Stimulated activated CD8-positive, alpha-beta memory T cell treated with anti-CD3 and anti-CD28 coated beads, Interleukin-15, amount 100 ng/mL, for 48 hours (primary cell): ENCODE measurements at places on chromosomes 1 and 21.

- no peak for DNase-seq
These were observed 5.9 kb upstream of the MYOM3 start for GRCh38 chr1:24117722-24118409.

DNA sequence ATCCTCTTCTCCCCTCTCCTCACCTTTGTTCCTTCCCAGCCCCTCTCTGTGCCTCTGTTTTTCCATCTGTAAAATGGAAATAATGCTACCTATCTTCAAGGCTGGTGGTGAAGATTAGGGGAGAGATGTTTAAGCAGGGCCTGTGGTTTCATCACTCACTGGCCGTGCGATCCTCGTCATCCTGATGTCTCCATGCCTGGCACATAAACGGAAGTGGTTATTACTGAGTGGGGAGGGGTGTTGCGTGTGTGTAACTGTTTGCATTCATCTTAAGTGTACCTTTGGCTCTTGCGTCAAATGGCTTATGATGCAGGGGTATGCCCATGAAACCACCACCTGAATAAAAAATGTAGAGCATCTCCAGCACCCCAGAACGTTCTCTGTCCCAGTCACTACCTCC is 17.2 kb upstream of the C1QA start:
- DNase-seq: no peak

- no peak for DNase-seq
These were observed 31.6 kb upstream of the IL20 start for GRCh38 chr1:206833801-206834200.

GRCh38 chr1:24150234-24151174 is 7.6 kb upstream of the IL22RA1 start:
- DNase-seq: peak; percentile 78

- no peak for DNase-seq
These were observed 70.3 kb upstream of the RGL1 start for GRCh38 chr1:183734543-183735036.

- DNase-seq: no peak
These were observed 3.8 kb upstream of the INKA2 start for GRCh38 chr1:111742938-111743549.

GRCh38 chr1:149978547-149979023 is 31.9 kb downstream of the OTUD7B start:
- DNase-seq: no peak

DNA sequence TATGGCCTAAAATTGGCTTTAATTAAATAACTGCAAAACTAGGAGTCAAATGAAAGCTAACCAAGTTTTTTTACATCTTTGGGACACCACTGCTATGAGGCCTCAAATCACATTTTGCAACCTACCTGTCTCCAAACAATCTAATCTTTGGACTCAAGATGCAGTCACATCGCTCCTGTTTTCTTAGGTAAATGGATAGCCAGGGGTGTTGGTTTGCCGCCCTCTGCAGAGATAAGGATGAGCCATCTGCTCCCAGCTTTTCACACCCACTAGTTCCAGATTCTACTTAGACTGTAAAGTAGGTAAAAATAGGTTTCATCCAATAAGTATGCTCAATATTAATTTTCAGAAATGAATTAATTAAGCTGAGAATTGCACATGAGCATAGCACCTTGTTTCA is 456.5 kb downstream of the KIF26B start:
- DNase-seq: no peak

DNA sequence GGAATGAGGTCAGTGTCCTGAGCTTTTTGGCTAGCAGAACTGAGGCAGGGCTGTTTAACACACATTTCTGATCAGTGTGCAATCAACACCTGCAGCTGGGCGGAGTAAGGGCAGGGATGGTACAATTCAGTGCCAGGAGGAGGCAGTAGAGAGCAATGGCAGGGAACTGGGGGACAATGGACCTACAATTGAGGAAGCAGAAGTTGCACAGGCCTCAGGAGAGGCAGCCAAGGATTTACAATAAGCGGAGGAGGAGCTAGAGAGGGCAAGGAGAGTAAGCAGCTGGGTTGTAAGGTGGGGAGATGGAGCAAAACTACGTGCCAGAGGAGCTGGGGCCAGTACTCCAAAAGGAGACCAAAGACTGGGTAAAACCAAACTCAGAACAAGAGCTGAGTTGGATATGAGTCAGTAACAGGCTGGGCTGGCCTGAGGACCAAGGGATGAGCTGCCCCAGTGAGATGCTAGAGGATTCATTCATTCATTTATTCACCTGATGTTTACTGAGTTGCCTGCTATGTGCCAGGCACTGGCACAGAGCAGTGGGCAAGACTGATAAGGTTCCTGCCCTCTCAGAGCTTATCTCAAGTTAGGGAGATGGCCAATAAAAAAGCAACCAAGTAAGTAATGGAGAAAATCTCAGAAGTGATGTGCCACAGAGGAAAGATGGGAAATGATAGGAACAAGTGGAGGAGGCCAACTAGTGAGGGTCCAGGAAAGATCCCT is 10.4 kb upstream of the GALE start:
- DNase-seq: no peak

DNA sequence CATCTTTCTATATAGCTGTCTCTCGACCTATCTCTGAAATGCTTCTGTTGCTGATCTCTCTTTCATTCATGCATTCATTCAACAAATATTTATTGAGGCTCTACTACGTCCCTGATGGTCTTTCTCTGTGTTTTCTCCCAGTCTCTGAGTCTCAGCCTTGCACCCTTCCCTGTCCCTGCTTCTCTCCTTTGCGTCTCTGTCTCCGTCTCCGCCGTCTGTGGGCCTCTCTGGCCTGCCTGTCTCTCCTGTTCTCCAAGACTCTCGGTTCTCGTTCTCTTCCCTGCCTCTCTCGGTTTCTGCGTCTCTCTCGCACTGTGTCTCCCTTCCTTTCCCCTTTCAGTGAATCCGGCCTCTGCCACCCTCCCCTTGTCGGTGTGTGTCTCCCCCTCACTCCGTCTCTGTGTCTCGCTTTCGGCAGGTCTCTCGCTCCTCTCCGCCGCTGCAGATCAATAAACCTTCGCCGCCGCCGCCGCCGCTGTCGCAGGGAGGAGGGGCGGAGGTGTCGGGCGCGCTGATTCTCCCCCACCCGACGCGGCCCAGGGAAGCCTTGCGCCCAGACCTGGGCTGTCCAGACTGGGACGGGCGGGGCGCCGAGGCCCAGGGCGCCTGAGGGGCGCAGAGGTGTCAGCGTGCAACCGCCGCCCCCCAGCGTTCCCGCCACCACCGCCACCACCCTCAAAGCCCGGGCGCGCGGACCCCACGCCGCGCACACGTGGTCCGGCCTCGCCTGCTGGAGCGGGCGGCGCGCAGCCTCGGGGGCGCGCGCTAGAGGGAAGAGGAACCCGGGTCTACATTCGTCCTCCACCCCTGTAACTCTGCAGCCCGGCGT is 3.0 kb downstream of the EFNA3 start:
- no peak for DNase-seq

DNA sequence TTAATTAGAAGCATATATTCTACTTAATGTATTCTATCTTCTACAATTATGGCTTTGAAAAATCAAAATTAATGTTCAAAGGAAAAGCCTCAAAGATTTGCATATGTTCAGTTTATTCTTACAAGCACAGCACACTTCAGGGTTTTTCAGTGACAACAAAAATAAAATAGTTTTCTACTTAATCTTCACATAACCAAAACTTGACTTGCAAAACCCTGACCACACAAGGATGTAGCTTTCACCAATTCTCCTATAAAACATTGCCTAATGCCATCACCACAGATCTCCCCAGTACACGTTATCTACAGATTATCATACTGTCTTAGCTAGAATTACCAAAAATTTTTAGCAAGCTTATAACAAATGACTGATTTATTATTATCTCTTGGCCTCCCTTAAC is 23.3 kb downstream of the LPAR3 start:
- no peak for DNase-seq

DNA sequence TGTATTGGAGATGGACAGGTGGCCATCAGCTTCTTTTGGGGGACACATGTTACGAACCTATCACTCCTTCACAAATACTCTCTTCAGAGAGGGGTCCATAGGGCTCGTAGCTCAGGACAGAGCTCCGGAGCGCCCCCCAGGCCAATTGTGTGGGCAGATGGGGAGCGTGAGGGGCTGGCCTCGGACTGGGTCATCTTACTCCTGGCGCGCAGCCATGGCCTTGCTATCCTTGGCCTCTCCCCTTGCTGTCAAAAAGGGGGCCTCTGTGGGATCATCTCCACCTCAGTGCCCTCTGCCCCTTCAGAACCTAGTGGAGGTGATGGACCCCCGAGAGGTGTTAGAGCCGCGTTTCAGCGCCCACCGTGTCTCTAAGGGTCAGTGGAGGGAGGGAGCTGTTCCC is 35.0 kb downstream of the ATP5PO start:
- no peak for DNase-seq

DNA sequence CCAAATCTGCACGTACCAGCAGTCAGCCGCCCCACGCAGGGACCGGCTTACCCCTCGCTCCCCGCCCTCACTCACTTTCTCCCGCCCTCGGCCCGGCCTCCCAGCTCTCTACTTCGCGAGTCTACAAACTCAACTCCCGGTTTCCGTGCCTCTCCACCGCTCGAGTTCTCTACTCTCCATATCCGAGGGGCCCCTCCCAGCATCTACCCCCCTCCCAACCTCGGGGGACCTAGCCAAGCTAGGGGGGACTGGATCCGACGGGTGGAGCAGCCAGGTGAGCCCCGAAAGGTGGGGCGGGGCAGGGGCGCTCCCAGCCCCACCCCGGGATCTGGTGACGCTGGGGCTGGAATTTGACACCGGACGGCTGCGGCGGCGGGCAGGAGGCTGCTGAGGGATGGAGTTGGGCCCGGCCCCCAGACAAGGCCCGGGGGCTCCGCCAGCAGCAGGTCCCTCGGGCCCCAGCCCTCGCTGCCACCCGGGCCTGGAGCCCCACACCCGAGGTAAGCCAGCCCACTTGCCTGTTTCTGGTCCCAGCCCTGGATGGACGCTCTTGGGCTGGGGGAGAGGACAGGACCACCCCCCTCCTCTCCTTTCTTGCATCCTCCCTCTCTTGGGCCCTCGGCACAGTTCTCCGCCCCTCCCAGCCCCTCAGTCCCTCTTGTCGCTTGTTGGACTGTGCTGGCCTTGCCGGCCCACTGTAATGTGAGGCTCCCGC is at the start of gene ARTN:
Gene ARTN, plus strand, starts transcription at position 416 of the 715 bp plus-strand sequence. CDS start 1,856 bp downstream, outside the sequence.
- DNase-seq: no peak

- DNase-seq: no peak
These were observed 11.7 kb upstream of the FCMR start for GRCh38 chr1:206933333-206933945.

GRCh38 chr1:3904843-3905185 is 4.7 kb upstream of the C1orf174 start:
- no peak for DNase-seq

GRCh38 chr1:60573726-60574409 is 500.3 kb upstream of the C1orf87 start:
- no peak for DNase-seq

DNA sequence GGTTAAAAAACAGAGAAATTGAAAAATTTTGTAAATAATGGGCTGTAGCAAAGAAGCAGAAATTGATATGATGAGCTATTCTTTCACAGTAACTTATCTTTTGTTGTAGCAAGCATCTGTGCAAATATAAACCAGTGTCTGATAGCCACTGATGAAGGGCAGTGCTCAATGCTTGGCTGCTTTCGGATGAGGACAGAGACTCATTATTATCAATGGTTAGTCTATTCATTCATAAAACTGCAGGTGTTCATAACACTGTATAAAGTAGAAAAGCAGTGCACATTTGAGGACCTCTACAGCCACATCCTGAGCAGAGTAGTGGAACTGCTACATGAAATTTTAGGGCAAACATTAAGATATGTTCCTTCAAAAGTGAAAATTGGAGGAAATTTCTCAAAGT is 107.2 kb downstream of the FAF1 start:
- no peak for DNase-seq

GRCh38 chr1:67441739-67442281 is 11.6 kb upstream of the SERBP1 start:
- DNase-seq: no peak

- DNase-seq: peak; percentile 67
These were observed at the start of gene ITGB2 for GRCh38 chr21:44920694-44921604. Gene ITGB2 (minus strand): TSS chr21:44920899. CDS start chr21:44910782, 10,117 bp downstream.

DNA sequence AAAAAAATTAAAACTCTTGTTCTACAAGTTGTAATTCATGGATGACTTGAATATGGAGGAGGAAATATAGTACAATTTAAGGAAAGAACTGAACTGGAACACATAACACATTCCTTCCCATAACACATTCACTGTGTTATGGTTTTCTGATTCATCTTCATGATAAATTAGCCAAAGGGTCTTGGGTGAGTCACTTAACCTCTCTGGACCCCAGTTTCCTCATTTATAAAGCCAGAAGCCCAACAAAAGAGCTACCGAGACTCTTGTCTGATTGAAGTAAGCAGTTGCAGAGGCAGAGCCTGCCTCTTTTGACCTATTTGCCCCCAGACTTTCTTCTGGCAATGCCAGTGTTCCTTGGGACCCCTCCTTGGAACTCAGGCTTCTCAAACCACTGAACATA is 161.9 kb upstream of the KCTD3 start:
- DNase-seq: no peak

DNA sequence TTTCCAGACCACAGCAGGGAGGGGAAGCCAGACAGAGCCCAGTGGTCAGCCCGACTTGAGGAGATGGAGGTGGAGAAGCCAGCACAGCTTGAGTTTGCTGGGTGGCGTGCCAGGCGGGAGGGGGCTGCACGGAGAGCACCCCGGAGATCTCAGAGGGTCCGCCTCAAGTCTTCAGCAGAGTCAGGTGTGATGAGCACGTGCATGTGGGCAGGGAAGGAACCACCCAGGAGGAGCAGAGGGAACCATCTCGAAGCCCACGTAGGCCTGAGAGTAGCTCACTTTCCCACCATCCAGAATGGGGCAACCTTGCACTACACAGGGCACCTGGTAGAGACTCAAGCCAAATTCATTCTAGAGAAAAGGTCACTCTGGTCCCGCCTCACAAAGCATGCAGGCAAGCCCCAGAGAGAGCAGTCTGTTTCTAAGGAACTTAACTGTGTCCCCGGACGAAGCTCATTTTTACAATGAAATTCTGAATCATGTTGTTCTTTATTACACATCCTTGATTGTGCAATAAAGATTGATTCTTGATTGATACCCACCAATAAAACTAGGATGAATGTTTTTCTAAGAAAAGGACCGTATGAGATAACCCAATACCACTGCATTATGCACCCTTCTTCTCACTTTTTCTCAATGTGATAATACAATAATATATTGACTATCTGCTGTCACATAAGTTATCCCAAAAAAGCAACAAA is 64.2 kb downstream of the FHAD1 start:
- DNase-seq: no peak

GRCh38 chr1:246510147-246511030 is 3.3 kb upstream of the SMYD3 start:
- DNase-seq: no peak

GRCh38 chr1:159071970-159072582 is 4.5 kb downstream of the AIM2 start:
- no peak for DNase-seq

GRCh38 chr21:32140151-32140550 is 138.7 kb downstream of the MIS18A start:
- no peak for DNase-seq

GRCh38 chr1:167332503-167332902 is 111.8 kb downstream of the POU2F1 start:
- DNase-seq: no peak

GRCh38 chr1:15289251-15289651 is 42.2 kb downstream of the FHAD1 start:
- DNase-seq: no peak

DNA sequence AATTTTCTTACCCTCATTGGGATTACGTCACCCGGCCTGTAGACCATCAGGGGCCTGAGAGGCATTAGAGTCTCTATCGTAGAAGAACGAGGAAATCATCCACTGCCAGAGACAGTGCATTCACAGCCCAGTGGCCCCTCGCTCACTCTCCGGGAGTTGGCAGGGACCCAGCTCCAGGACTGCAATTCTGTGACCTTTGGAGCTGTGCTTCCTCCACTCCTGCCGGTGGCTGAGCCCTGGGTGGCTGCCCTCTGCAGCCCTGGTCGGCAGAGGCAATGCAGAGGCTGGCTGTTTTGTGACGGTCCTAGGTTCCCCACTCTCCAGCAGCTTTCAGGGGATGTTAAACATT is 12.7 kb downstream of the SLC37A1 start:
- DNase-seq: no peak
